ENCODE measurements at places on chromosomes 11 and 22. TPM values are rescaled to one million over a fixed set of nuclear protein-coding genes. Genes with fewer than 3 reads are reported as not detected.

- no peak for DNase-seq
- no peak overlapping the region for H3K27ac ChIP-seq
- no peak overlapping the region for H3K4me3 ChIP-seq
- H3K27me3 ChIP-seq = no peaks in the 10 kb centered on the region
- no peaks in the 10 kb centered on the region for H3K36me3 ChIP-seq
These were observed 107.4 kb downstream of the MORC2 start for GRCh38 chr22:30861131-30861530.

- H3K4me3 ChIP-seq = no peak overlapping the region
- H3K36me3 ChIP-seq = no peaks in the 10 kb centered on the region
These were observed 108.9 kb upstream of the DDI1 start for GRCh38 chr11:103927535-103927934.

GRCh38 chr11:9838961-9839360, 175.1 kb downstream of the SWAP70 start:
- no peaks in the 10 kb centered on the region for H3K27me3 ChIP-seq
- DNase-seq = no peak
- H3K4me1 ChIP-seq = peaks cover 37% of the 10 kb centered on the region
- H3K36me3 ChIP-seq = peaks cover 9% of the 10 kb centered on the region

DNA sequence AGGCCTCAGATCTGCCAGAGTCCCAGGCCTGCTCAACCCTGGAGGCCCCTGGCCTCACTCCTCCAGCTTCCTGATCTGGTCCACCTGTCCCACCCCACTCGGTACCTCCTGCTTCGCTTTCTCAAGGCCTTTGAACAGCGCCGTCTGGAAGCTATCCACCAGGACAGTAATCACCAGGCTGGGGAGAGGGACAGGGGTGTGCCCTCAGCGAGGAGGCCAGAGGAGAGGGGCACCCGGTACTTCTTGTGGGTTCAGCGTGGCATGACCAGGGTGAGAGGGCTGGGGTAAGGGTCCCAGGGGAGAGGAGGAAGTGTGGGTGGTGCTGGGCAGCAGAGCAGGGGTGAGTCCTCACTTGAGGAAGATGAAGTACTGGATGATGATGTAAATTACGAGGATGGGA, 6.1 kb downstream of the CATSPER1 start:
- no peak overlapping the region for H3K4me3 ChIP-seq
- H3K27ac ChIP-seq = no peak overlapping the region
- peaks cover 3% of the 10 kb centered on the region for H3K27me3 ChIP-seq
- no peaks in the 10 kb centered on the region for H3K36me3 ChIP-seq

DNA sequence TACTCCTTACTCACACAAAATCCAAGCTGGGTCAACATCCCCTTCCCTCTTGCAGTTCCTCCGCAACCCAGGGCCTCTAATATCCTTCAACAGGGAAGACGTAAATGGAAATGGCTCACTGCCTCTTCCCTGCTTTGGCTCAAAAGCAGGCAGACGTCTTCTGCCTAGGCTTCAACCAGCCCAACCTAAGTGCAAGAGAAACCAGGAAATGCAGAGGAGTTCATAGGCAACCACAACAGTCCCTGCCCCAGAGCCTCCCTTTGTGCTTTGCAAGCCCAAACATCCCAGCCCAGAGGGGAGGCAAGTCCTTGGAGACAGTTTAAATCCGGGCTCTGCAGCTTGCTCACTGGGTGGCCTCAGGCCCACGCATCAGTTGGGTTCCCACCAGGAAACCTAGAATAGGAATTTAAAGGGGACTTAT, 33.3 kb downstream of the CD6 start:
- H3K4me3 ChIP-seq = no peak overlapping the region
- peaks cover 11% of the 10 kb centered on the region for H3K27me3 ChIP-seq
- H3K36me3 ChIP-seq = no peaks in the 10 kb centered on the region
- H3K27ac ChIP-seq = no peak overlapping the region

DNA sequence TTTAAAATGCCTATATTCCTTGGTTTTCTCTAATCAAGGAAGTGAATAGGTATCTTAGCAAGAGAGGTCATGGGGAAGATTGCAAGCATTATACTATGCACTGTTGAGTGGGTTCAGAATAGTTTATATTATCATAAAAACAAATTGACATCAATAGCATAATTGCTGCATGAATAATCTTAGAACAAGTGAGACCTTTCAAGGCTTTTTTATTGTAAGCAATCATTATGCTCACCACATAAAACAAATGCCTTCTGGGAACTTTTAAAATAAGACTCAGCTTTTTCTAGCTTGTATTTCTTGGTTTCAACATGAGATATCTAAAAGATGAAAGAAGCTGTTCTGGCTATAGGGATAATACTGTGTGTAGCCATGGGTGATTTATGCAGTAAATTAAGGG, 135.6 kb upstream of the ZC3H12C start:
- H3K4me1 ChIP-seq = peaks cover 7% of the 10 kb centered on the region
- no peak for DNase-seq
- H3K4me3 ChIP-seq = no peak overlapping the region
- H3K27ac ChIP-seq = no peak overlapping the region
- no peaks in the 10 kb centered on the region for H3K36me3 ChIP-seq

DNA sequence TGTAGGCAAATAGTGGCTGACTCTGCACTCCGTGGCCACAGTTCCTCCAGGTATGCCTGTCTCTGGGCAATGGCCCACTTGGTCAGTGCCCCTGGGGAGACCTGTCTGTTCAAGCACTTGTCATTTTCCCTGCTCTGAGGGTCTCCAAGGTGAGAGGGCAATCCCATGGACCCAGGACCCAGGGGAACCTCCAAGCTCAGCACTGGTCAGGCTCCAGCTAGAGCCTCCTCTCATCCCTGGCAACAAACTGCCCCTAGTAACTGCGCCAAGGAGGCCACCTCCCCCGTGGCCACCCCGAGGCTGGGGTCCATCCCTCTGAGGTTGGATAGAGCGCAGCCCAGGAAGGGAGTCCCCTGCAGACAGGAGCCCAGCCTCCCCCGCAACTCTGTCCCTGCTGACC, 713 bp upstream of the ANKK1 start:
- DNase-seq = no peak
- H3K4me1 ChIP-seq = peaks cover 6% of the 10 kb centered on the region
- H3K27ac ChIP-seq = no peak overlapping the region
- no peaks in the 10 kb centered on the region for H3K36me3 ChIP-seq
- no peak overlapping the region for H3K4me3 ChIP-seq
- peaks cover 3% of the 10 kb centered on the region for H3K27me3 ChIP-seq

- peaks cover 15% of the 10 kb centered on the region for H3K27me3 ChIP-seq
- H3K27ac ChIP-seq = no peak overlapping the region
- no peaks in the 10 kb centered on the region for H3K36me3 ChIP-seq
- H3K4me1 ChIP-seq = no peaks in the 10 kb centered on the region
- H3K4me3 ChIP-seq = no peak overlapping the region
These were observed 14.0 kb upstream of the POU2AF1 start for GRCh38 chr11:111393096-111393495.

- H3K36me3 ChIP-seq = peaks cover 4% of the 10 kb centered on the region
- no peak overlapping the region for H3K4me3 ChIP-seq
- H3K27me3 ChIP-seq = no peaks in the 10 kb centered on the region
- no peak overlapping the region for H3K27ac ChIP-seq
- peaks cover 2% of the 10 kb centered on the region for H3K4me1 ChIP-seq
- DNase-seq = no peak
These were observed 44.2 kb downstream of the CCDC81 start for GRCh38 chr11:86418917-86419316.

DNA sequence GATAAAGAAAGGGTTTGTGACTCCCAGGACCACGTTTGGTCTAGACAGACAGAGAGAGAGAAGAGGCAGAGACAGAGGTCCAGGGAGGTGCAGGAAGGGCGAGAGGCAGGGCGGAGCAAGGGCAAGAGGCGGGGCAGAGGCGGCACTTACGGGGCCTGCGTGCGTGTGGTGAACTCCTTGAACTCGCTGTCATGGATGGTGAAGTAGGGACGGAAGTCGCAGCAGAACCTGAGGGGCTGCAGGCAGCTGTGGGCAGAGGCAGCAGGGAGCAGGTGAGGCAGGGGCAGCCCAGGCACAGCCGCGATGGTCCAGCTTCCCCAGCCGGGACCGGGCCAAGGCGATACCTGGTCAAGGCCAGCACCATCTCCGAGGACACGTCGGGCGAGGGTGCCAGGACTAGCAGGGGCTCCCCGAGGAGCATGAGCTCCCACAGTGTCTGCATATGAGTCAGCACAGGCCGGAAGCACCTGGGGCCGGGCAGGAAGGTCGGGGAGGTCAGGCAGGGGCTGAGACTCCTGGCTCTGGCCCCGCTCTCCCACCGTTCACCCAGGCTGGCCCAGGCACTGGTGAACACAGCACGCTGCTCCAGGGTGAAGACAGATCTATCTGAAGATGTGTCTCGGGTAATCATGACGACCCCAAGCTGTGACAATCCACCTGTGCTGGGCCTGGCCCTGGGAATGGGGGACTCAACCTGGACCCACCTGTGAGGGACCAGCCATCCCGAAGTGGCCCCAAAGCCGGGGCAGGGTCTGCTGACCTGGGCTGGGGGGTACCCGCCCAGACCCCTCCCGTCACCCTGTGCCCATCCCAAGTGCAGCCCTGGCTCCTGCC, 7.2 kb upstream of the PLXNB2 start:
- H3K36me3 ChIP-seq = no peaks in the 10 kb centered on the region
- no peak overlapping the region for H3K4me3 ChIP-seq
- H3K27me3 ChIP-seq = no peaks in the 10 kb centered on the region
- H3K27ac ChIP-seq = no peak overlapping the region

DNA sequence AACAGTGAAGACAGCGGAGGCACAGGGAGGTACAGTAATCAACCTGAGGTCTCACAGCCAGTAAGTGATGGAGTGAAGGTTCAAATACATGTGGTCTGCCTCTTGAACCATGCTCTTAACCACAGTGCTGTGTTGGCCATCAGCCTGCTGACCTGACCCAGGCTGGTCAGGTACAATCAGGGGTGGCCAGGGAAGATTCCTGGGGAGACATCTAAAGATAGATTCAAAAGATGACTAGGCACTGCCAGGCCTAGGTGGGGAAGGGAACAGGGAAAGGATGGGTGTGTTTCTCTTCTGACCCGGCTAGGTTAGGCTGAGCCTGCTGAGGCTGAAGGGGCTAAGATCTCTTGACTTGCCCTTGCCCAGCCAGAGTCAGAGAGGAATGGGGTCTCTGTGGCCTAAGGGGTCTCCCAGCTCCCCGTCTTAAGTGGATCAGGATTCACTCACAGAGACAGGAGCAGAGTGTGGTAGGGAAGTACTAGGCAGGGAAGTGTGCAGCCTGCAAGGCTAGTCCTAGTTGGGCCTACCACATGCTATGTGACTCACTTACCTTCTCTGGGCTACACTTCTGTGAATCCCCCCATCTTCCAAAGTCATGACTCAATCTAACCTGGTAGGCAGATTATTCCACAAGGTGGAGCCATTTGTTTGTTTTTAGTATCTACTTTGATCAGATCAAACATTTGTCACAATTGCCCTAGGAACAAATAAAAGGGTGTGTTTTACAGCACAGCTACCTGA, 10.4 kb upstream of the SREBF2 start:
- H3K27ac ChIP-seq = no peak overlapping the region
- peaks cover 36% of the 10 kb centered on the region for H3K4me1 ChIP-seq
- H3K4me3 ChIP-seq = no peak overlapping the region

DNA sequence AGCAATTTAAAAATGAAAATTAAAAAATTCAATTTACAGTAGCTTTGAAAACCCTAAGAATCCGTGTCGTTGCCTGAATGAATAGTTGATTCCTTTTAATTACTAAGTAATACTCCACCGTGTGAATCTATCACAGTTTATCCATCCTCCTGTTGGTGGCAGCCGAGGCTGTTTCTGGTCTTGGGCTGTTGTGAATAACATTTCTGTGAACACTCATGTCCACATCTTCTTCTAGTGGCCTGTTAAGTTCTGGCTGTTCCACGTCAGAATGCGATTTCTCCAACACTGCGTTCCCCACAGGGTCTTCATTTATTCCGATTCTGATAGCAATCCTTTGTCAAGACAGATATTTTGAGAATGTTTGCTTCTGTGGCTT, 223.0 kb downstream of the TBC1D22A start:
- H3K27me3 ChIP-seq = no peaks in the 10 kb centered on the region
- peaks cover 15% of the 10 kb centered on the region for H3K4me1 ChIP-seq
- DNase-seq = no peak
- H3K4me3 ChIP-seq = no peak overlapping the region
- no peak overlapping the region for H3K27ac ChIP-seq

GRCh38 chr11:95257456-95257971, 26.5 kb upstream of the SESN3 start:
- no peak for DNase-seq
- H3K27ac ChIP-seq = no peak overlapping the region
- H3K36me3 ChIP-seq = no peaks in the 10 kb centered on the region
- H3K4me3 ChIP-seq = no peak overlapping the region
- peaks cover 2% of the 10 kb centered on the region for H3K27me3 ChIP-seq

GRCh38 chr11:62832336-62833234, at the start of gene TEX54:
Gene TEX54 (minus strand): TSS chr11:62832841.
- H3K4me3 ChIP-seq = peak within 1 kb of the TSS; percentile 100
- peaks cover 8% of the 10 kb centered on the region for H3K36me3 ChIP-seq
- peak within 1 kb of the TSS; percentile 100 for H3K27ac ChIP-seq
- no peak for DNase-seq
- H3K4me1 ChIP-seq = peaks cover 36% of the 10 kb centered on the region
- H3K27me3 ChIP-seq = no peaks in the 10 kb centered on the region

DNA sequence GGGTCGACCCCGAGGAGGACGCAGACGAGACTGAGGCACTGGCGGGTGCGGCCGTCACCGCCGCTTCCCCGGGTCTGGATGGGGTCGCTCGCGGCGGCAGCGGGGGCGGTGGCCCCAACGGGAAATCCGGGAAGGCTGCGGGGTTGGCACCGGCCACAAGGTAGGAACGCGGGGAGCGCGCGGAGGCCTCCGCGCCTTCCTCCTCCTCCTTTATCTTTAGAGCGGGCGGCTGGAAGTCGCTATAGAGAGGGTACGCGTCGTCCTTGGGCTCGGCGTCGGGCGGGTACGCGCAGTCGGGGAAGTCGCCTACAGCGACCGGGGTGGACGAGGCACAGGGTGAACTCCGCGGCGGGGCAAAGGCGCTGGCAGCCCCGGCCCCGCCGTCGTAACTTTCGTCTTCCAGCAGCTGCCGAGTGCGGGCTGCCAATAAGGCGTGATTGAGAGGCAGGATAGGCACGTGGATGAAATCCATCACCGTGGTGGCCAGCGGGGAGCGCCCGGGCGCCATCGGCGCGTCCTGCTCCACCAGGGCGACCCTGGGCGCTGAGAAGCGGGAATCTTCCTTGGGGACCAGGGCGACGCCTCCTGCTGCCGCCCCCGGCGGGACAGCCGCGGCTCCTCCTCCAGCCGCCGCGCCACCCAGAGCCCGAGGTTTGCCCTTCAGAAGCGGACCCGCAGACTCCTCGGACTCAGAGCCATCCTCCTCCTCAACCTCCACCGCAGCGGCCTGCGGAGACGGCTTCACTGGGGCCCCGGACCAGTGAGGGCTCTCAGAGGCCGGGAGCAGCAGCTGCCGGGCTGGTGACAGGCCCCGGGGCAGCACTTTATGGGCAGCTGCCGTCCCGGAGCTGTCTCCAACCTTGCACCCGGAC, 1.7 kb downstream of the PGR start:
- no peak overlapping the region for H3K27ac ChIP-seq
- H3K36me3 ChIP-seq = peaks cover 3% of the 10 kb centered on the region
- peaks cover 69% of the 10 kb centered on the region for H3K27me3 ChIP-seq
- no peak for DNase-seq
- H3K4me3 ChIP-seq = peak overlapping the region; percentile 48

The SHANK3 gene
- 7.5 TPM for total RNA-seq

The MAPK1 gene
- total RNA-seq = 139 TPM

The MYBPC3 gene
- not detected for total RNA-seq

The SLC5A12 gene
- total RNA-seq = 0.97 TPM

The CCDC87 gene
- total RNA-seq = 0.27 TPM

The TRIM51 gene
- not detected for total RNA-seq

The SLC37A2 gene
- total RNA-seq = not detected

The GPR83 gene
- total RNA-seq = not detected

The KDELR3 gene
- total RNA-seq = 134 TPM

The P2RY6 gene
- 0.20 TPM for total RNA-seq

The RFPL1 gene
- not detected for total RNA-seq

The OR5M10 gene
- total RNA-seq = not detected
